ENCODE measurements at places on chromosomes 5 and 9.

DNA sequence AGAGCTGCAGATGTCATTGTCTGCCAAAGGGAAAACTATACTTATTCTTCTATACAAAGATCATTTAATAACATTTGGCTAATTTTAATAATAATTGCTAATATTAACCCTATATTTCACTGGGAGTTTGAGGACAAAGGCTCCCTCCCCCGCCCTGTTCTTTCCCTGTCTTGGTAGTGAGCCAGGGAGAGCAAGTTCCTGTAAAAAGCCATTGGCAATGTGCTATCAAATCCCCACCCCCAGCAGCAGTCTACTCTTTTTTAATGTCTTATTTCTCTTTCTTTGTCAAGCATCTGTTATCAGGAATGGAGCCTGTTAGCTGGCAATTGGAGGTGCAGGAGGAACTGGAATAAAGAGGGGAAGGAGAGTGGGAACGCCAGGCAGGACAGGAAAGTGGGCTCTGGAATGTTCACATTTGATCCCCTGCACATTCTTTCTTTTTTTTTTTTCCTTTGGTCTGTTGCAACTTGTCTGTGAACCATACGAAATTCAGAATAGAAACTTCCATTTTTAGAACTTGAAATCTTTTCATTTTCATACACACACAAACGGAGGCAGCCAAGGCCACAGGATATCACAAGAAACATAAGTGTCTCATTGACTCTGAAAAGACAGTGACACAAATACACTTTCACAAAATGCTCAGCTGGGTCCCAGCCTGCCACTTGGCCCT is 664.8 kb upstream of the ZNF608 start:
- no peak for DNase-seq

DNA sequence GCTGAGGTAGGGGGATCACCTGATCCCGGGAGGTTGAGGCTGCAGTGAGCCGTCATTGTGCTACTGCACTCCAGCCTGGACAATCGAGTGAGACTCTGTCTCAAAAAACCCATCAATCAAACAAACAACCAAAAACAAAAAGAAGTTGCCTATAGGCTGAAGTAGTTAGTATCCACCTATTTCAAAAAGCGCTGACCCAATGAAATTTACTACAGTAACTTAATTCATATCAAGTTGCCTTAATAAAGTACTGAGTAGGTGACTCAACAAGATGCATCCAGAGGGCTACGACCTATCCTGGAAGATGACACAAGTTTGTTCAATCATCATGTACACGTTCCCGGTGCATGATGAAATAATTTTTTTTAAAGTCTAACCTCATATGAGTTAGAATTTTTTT is 648.6 kb upstream of the DMAC1 start:
- DNase-seq: no peak

DNA sequence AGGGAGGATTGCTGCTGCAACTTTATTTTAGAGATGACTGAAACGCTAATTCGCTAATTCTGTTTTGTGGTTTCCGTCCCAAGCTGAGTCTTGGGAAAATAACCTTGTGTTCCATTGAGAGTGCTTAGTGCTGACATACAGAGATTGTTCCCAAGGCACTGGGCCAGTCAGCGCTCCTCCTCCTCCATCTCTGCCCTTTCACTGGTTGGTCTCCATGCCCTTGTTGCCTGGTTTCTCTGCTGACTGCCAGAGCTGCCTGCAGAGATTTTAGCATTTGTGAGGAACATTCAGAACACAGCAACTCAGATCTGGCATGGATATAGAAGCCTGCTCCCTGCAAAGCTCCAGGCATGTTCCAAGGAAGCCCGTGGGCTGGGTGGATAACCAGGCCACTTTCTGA is 126.0 kb upstream of the IRX2 start:
- DNase-seq: no peak

- DNase-seq: no peak
Measured at GRCh38 chr9:129929496-129930125, 94.4 kb downstream of the USP20 start.

- no peak for DNase-seq
Measured at GRCh38 chr5:51488803-51489642, 105.8 kb downstream of the ISL1 start.

DNA sequence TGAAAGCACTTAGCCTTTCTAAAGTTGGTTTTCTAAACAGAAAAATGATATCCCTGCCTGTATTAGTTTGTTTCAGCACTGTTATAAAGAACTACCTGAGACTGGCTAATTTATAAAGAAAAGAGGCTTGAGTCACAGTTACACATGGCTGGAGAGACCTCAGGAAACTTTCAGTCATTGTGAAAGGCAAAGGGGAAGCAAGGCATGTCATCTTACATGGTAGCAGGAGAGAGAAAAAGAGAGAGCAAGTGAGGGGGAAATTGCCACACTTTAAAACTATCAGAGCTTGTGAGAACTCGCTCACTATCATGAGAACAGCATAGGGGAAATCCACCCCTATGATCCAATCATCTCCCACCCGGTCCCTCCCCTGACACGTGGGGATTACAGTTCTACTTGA is 64.9 kb downstream of the FAM170A start:
- DNase-seq: no peak

- no peak for DNase-seq
Measured at GRCh38 chr9:35277171-35277520, 115.3 kb downstream of the UNC13B start.

- DNase-seq: no peak
Measured at GRCh38 chr5:106417566-106417965, 1253.2 kb downstream of the EFNA5 start.

- DNase-seq: no peak
Measured at GRCh38 chr5:33701251-33701650, 190.5 kb downstream of the ADAMTS12 start.

GRCh38 chr5:61966997-61967396 is 339.0 kb upstream of the KIF2A start:
- DNase-seq: no peak

- no peak for DNase-seq
Measured at GRCh38 chr5:134387443-134387842, 16.1 kb downstream of the UBE2B start.

DNA sequence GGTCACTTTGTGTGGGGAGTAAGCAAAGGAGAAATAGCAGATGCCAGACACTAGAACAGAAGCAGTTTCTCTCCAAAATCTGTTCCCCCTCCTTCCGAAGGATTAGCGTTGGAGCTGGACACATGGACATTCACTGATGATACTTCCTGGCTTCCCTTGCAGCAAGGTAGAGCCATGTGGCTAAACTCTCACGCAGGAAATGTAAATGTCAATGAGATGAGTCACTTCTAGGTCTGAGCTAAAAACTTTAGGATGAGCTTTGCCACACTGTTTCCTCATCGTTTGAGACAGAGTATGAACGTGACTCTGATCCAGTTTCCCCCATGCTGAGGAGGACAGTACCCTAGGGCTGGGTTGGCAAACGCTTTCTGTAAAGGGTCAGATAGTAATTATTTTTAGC is 5.1 kb downstream of the BHMT2 start:
- DNase-seq: no peak

All from stimulated activated CD4-positive, alpha-beta T cell treated with anti-CD3 and anti-CD28 coated beads, Interleukin-12 subunit alpha, Interleukin-12 subunit beta, amount 100 ng/mL, for 48 hours (primary cell).